NCI-H2081 treated with DMSO at 0.1 percent for 48 hours (cell line): ENCODE measurements at places on chromosomes 2 and 18.

DNA sequence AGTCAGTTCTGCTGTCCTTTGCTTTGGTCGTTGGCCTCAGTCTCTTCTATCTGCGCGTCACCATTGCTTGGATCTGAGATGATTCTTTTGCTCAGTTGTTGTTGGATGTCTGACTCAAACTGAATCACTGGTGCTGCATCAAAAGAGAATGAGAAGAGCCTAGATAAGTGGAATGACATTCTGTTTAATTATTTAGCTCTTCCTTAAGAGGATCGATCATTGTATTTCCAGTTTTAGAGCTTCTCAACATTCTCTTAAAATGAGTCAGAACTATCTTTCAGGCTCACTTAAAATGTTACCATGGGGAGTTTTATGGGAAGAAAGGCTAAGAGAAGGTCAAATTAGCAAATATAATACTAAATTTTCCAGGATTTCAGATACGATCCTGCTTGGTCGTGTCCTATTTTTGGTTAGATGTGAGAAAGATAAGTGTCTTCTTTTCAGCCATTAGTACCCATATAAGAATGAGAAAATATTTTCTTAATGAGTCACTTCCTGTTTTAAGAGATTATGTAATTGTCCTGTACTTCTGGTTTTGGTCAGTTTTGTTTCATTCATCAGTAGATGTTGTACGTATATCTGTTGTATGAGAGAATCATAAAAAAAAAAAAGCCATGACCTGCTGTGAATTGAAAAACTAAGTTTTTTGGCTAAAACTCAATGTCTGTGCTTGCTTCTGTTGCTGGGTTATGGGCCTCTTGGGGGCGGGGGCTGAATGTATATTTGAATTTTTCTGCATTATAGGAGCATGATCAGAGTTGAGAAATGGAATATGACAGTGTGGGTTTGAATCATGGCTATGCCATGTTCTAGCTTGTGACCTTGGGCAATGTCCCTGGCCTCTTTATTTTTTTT, 31.6 kb upstream of the CASP10 start:
- no peak for DNase-seq

GRCh38 chr2:106062627-106063026, 131.5 kb downstream of the UXS1 start:
- DNase-seq, result no peak

DNA sequence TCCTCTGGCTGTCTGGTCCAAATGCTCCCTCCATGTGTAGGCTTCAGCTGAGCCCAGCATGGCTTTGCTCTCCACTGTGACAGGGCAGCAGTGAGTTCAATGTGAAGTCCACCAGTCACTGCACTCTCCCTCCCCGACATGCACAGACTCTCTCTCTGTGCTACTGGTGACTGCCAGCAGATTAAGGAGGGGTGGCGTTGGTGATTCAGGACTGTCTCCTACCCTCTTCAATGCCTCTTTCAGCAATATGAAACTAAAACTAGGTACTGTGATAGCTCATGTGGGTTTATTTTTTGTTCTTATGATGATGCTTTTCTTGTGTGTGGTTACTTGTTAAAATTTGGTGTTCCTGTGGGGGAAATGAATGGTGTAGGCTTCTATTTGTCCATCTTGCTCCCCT, 201.0 kb upstream of the RBMS1 start:
- no peak for DNase-seq

DNA sequence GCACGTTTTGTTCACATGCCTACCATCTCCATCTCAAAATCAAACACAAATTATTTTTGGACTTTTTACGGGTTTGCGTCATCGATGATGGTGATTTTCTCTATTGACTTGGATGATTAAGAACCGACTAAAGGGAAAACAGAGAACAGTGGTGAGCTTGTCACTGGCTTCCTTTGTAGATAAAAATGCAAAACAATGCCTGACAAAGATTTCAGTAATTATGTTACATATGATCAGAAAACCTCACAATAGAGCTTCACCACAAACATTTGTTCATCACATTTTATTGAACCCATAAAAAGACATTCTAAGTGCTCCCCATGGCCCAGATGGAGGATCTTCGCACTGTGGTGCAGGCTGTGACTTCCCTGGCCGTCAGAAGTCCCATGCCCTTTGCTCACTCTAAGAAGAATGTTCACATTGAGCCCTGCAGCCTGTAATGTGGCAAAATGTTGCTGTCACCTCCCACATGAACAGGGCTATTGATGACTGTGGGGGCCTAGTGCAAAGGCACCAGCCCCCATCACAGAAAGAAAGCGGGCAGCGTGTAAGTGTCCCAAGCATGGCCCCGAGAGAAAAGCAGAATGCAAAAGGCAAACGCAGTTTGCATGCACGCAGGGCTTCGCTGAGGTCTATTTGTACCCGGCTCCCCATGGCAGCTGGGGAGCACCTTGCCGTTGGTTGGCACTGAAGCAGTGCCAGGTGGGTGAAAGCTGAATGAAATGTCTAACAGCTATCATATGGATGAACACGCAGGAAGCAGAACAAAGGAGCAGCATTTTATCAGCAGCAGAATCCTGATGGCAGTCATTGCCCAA, 60.6 kb downstream of the BCL2 start:
- no peak for DNase-seq

DNA sequence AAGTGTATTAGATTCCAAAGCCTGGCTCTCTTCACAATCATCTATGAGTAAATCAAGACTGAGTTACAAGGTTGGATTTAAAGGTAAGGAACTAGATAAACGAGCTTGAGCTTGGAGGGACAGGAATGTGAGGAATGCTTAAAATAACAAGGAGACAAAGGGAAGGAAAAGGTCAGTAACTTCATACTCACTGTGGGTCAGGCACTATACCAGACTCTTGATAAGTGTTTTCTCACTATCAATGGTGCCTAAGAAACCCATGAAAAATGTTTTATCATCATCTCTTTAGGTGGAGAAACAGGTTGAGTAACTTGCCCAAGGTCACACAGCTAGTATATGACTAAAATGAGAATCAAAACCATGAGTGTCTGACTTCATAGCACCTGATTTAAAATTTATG, 212.1 kb downstream of the CDH2 start:
- DNase-seq, result no peak

GRCh38 chr2:29368659-29369040, 253.4 kb downstream of the CLIP4 start:
- no peak for DNase-seq

GRCh38 chr2:19525313-19525712, 166.9 kb upstream of the OSR1 start:
- no peak for DNase-seq

- no peak for DNase-seq
These were observed 43.5 kb upstream of the ITSN2 start for GRCh38 chr2:24403832-24404212.

DNA sequence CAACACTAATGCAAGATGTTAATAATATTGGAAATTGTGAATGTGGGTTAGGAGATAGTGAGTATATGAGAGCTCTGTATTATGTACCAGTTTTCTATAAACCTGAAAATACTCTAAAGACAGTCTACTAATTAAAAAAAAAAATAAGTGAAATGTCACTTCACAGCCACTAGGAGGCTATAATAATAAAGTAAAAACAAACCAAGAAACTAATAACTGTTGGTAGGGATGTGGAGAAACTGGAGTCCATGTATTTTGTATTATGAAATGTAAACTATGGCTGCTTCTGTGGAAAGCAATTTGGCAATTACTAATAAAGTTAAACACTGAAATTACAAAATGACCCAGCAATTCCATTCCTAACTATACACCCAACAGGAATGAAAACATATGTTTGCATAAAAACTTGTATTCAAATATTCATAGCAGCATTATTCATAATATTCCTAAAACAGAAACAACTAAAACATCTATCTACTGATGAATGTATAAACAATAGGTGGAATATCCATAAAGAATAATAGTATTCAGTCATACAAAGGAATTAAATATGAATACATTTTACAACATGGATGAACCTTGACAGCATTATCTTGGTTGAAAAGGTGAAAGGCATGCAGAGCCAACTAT, 36.2 kb downstream of the CCDC178 start:
- DNase-seq, result no peak

- no peak for DNase-seq
These were observed 25.7 kb downstream of the MDH1 start for GRCh38 chr2:63614448-63614968.

DNA sequence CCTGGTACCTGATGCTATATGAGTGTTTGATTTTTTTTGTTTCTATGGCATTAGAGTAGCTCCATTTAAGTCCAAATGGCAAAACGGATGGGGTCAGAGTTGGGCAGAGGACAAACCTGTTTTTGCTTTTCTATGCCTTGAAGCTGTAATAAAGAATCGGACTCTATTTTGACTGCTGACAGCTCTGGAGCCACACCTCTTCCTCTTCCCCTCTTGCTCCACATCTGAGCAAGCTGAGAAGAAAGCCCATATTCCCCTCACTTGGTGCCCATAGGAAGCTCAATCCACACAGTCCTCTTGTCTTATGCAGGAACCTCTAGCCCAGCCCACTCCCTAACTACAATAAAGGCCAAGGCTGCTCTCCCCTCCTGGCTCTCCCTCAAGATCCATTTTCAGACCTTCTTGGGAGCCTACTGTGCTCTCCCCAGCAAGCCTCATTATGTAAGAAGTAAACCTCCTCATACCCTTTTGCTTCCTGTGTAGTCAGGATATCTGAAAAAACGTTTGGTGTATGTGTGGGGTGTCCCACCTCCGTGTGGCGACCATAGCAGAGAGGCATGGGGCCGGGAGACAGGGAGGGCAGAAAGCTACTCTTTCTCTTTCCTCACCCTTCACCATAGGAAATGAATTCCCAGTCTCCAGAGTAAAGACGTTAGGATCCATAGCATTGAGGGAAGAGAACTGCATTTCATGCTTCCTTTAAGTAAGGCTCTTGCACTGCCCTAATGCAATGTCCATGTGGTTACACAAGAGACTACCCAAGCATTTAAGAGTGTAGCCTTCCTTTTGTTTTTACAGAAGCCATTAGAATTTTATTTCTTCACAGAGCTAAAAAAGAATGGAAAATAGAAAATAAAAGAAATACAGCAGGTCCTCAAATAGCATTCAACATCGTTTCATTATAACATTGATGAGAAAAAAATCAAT, 41.9 kb upstream of the RAPGEF4 start:
- DNase-seq, result no peak

GRCh38 chr2:63643486-63643885, 54.7 kb downstream of the MDH1 start:
- DNase-seq, result no peak

- DNase-seq, result no peak
These were observed 15.6 kb upstream of the MAP3K20 start for GRCh38 chr2:173059971-173060461.

- DNase-seq, result no peak
These were observed 2.8 kb downstream of the PREPL start for GRCh38 chr2:44358503-44358902.

GRCh38 chr2:9114458-9114857, 92.2 kb upstream of the ASAP2 start:
- DNase-seq, result no peak

DNA sequence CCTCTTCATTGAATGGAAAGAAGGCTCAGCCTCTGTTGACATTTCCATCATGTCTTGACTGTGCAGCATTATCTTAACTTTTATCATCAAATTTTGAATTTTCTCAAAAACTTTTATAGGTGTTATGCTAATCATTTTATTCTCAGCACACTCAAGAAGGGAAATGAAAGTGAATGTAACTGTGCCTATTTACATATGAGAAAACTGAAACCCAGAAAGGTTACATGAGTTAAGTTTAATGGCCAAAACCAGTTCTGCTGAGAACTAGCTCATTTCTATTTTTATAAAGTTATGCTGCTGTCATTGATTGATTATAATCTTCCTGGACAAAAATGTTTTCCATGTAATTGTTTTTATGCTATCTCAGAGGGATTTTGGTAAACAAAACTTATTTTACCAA, 618.8 kb upstream of the NRXN1 start:
- no peak for DNase-seq

GRCh38 chr2:12587729-12588522, 128.8 kb upstream of the TRIB2 start:
- DNase-seq, result no peak

- no peak for DNase-seq
These were observed 676.1 kb upstream of the GYPC start for GRCh38 chr2:125979886-125980285.

DNA sequence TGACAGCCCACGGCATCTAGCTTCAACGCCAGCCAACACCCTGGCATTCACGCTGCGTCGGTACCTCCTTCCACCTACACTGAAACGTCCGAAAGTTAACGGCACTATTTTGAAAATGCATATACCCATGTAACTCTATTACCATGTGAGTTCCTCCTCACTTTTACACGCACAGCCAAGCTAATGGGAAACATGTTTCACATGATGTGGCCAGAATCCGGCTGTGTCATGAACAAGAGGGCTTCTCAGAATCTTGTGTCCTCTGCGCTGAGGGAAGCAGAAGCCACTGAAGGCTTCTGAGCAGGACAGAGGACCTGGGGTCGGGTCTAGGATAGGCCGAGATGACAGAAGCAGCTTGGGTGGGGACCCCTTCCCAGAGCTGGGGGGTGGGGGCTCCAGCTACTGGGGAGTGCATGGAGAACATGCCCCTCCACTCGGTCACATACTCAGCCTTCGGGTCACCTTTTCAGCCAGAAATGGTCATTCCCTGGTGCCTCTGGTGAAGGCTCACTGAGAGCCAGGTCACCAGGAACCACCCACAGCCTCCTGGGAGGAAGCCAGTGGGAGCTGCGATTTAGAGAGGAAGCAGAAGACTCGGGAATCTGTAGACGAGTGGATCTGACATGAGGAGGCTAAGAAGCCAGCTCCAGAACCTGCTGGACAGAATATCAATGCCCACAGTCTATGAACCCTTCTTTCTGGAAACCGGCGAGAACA, 41.5 kb downstream of the HDAC4 start:
- no peak for DNase-seq

DNA sequence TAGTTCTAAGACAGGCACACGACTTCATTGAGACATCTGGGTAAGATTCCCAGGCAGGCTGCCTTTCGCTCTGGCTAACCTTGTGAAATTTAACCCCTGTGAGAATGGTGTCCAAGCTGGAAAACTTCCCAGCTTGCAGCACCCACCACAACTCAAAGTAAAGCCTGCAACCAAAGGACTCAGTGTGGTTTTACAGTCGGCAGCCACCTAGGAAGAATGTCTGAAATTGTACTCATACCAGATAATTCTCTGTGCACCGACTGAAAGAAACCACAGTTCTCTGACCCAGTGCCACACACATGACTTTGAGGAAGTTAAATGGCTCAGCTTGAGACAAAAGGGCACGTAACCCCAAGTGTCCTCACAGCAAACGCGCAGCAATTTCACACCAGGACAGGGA, 125.7 kb downstream of the RBMS1 start:
- no peak for DNase-seq

DNA sequence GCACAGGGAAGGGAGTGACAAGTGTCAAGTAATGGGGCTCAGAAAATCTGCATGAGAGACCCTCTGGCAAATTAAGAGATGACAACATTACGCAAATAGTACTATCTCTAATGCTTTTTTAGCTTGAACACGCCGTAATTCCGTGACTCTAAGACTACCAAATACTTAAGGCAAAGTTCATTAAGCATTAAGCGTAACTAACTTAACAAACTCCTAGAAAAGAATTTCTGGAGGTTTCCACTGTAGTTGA, 1.2 kb downstream of the APOB start:
- DNase-seq, result no peak
